GF-D8 (cell line): ENCODE measurements at places on chromosomes 1 and 21.

DNA sequence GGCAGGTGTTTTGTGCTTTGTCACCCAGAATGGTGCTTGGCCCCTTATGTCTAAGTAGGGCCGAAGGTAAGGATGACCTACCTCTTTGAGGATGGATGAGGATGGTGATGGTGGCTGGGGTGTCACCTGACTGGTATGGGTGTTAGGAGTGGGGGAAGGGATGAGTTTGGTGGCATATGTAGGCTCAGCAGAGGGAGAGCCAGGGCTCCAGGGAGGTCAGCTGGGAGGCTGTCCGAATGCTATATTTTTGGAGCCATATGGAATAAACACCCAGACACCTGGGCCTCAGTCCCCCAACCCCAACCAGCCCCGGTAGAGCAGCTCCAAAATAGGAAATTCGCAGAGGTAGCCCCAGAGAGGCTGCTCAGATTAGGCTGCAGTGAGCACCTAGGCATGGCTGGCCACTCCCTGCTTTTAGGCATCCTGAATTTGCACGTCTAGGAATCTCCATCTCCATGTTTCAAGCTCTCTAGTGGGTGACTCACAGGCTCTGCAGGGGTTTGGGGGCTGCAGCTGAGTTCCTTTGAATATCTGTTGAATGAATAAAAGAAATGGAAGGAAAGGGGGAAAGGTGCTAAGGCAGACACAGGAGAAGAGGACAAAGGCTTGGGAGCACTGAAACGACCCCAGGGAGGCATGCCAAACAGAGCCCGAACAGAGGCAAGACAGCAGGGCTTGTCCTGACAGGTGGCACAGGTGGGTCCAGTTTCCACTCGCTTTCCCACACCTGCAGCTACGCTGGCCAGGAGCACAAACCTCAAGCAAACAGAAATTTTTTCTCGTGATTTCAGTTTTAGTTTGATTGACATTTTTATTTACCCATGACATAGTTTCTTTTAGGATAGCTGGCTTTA lies 135.3 kb upstream of the EDN2 start:
- no peak for DNase-seq

GRCh38 chr21:44533121-44533890 lies 6.7 kb downstream of the KRTAP10-1 start:
- DNase-seq, result no peak

- no peak for DNase-seq
Measured at GRCh38 chr1:156400191-156400935, 31.4 kb downstream of the RHBG start.

- no peak for DNase-seq
Measured at GRCh38 chr1:236321101-236321500, 39.3 kb upstream of the ERO1B start.

DNA sequence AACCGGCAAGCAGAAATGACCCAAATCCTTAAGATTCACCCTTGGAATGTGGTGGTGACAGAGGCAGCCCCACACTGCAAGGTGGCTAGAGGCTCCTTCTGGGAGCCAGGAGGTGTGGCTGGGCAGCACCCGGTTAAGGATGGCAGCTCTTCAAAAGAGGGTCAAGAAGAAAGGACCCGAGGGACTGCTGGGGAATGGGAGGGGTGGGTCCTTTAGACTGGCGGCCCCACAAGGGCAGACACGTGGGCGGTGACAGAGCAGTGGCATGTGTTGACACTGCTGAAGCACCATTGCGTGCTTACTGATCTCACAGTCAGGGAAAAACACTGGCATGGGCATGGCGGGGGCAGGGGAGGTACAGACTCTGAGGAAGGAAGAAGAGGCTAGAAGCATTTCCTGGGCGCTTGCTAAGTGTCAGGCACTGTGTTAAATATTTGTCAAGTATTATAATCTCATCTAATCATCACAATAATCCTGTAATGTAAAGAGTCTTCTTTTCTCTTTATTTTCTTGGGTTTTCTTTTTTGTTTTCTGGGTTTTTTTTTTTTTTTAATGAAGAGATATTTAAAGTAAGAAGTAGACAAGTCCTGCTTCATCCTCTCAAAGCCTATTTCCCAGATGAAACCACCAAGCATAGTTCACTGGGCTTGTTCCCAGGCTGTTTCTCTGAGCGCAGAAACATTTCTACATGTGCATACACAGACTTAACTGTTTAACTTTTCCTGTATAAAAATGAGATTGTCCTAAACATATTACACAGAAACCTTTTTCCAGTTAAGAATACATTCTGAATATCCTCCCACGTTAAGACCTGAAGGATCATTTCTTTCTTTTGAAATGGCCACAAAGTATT lies 165.8 kb upstream of the EDN2 start:
- DNase-seq, result no peak

DNA sequence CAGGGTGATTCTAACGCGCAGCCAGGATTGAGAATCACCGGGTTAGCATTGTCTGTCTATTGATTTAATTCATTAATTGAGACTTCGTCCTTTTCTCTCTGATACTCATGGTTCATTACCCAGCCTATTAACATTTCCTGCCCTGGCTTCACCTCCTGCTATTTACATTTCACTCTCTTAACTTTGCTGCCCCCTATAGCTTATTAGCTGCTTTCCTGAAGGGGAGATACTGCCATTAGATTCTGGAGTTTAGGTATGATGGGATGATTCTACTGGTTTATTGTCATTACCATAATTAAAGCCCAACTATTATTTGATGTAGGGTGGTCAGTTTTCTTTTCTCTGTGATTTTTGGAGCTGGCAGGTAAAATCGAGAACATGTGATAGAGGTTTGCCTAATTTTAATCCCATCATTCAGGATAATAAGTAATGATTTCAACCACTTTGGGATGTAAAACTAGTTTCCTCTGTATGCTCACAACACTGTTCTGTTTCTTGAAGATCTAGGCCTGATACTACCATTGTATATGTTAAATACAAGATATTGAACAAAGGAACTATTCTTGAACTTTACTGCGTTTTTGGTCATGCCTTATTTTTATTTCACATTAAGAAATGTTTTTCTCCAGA lies 6.4 kb downstream of the PPP2R5A start:
- DNase-seq, result no peak

DNA sequence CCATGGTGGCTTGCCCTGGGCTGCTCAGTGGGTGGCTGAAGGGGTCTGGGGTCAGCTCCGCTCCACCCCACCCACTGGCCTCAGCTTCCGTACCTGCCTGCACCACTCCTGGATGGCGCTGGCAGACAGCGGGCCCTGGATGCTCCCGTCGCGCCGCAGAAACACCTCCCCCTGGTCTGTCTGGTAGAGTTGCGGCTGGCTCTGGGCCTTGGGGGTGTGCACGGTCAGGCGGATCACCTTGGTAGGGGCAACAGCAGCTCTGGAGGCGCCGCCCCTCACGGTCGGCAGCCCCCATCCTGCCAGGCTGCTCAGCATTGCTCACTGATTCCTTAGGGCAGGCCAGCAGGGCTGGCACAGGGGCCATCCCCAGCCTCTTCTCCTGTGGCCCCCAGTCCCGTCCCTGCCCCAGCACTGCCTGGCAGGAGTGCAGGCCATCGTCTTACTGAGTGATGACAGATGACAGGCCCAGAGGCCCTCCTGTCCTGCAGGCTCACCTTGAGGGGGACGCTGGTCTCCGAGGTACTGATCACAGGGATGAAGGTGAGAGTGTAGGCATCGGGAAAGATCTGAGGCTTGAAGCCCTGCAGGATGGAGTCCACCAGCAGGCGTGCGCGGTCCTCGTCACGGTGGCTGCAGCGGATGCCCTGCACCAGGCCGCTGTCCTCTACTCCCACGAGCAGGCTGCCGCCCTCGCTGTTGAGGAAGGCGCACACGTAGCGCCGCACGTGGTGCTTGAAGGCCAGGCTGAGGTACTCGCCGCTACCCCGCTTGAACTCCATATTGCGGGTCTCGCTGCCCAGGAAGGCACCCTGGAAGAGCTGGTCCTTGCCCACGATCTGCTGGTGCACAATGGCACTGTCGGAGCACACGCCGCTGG lies 4.1 kb downstream of the SLFNL1 start:
- no peak for DNase-seq

GRCh38 chr1:245007852-245008251 lies 143.5 kb upstream of the HNRNPU start:
- no peak for DNase-seq

GRCh38 chr1:210703593-210703992 lies 374.9 kb downstream of the HHAT start:
- no peak for DNase-seq

DNA sequence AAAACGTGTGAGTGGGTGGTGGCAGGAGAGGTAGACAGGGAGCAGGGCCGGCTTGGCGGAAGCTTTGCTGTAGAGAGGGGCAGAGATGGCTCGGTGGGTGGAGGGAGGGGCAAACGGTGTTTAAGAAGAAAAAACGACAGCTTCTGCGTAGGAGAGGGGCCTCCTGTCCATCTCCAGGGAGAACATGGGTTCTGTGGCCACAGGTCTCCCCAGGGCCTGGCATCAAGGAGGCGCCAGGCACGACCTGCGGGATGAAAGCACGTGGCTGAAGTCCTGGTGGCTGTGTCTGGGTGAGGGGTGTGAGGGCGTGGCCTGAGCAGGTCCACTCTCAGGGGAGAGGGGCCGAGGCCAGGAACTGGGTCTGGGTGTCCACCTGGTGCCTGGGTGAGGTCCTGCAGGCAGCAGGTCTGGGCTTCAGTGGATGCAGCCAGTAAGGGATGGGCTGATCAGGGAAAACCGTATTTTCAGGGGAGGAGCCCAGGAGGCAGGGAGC lies 940 bp upstream of the PRKCZ start:
- no peak for DNase-seq

DNA sequence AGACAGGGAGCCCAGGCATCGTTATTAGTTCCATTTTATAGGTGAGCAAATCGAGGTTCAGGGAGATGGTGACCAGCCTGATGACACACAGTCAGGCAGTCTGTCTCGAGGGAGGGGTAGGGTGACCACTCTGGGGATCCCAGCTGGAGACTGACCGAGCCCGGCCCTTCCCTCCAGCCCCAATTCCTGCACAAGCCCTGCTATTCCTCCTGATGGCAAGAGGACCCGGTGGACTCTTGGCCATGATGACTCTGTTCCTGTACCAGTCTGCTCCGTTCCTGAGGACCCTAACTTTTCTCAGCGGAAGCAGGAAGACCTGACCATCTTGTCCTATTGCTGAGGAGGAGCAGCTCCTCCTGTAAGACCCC lies 391 bp downstream of the AGT start:
- DNase-seq, result no peak

DNA sequence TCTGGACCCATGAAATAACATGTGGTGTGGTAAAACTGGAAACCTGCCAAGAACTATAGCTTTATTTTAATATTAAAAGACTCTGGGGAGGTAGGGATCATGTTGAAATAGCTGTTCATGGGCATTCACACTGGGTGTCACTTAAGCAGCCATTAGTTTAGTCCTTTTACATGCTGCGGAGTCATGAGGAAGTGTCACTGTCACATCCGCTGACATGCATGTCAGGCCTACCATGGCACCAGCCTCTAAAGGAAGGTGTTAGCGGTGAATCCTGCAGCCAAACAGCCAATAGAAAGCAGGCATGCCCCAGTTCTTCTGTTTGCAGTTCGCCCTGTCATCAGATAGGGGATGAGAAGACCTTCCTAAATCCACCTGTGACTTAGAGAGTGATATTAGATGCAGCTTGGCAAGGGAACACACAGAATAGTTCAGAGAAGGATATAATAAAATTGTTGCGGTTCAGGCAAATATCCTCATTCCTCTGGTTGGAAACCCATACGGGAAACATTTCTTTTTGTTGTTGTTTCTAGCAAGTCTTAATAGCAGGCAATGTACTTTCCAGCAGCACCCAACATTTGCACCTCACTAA lies 100.4 kb downstream of the CACHD1 start:
- no peak for DNase-seq

DNA sequence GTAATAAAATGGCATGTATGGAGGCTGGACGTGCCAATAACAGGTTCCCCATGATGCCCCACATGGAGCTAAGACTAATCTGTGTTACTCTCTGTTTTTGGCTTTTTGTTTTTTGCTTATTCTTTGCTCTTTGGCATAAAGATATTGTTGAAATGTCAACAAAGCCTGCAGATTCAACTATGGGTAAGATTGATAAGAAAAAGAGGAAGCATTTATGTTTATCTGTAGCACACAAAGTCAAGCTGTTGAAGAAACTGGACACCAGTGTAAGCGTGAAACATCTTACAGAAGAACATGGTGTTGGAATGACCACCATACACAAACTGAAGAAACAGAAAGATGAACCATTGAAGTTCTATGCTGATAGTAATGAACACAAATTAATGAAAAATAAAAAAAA lies 402.7 kb downstream of the LTN1 start:
- DNase-seq, result no peak

GRCh38 chr1:7515175-7515574 lies 255.9 kb upstream of the VAMP3 start:
- DNase-seq, result no peak

DNA sequence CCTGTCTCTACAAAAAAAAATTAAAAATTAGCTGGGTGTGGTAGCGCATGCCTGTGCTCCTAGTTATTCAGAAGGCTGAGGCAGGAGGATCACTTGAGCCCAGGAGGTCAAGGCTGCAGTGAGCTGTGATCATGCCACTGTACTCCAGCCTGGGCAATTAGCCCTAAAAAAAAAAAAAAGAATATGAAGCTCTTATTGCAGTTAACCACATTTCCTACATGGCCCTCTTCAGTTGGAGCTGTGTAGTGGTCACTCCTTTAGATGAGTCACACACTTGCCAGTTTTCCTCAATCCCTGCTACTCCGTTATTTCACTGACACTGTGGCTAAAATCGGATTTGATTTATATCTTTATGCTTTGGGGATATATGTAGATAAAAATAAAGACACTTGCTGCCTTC lies 11.8 kb downstream of the NFYC start:
- DNase-seq, result no peak

DNA sequence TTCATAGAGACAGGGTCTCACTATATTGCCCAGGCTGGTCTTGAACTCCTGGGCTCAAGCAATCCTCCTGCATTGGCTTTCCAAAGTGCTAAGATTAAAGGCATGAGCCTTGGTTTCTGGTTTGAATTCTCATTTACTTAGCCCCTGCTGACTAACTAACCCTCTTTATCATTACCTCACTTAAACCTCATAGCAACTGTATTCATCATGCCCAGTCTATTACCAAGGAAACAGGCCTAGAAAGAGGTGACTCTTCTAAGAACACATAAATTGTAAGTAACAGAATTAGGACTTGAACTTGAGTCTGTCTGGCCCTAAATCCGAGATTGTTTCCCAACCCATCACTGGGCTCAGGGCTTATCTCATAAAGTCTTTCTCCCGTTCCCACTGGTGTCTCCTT lies 44.2 kb downstream of the TMEM53 start:
- no peak for DNase-seq
